Omental fat pad (tissue), 4 donors: ENCODE measurements at places on chromosomes 13 and 19.

- DNase-seq: no peak
These were observed 21.0 kb upstream of the TRIM13 start for GRCh38 chr13:49975826-49976225.

GRCh38 chr13:72537395-72537780 is 190.0 kb downstream of the MZT1 start:
- no peak for DNase-seq

DNA sequence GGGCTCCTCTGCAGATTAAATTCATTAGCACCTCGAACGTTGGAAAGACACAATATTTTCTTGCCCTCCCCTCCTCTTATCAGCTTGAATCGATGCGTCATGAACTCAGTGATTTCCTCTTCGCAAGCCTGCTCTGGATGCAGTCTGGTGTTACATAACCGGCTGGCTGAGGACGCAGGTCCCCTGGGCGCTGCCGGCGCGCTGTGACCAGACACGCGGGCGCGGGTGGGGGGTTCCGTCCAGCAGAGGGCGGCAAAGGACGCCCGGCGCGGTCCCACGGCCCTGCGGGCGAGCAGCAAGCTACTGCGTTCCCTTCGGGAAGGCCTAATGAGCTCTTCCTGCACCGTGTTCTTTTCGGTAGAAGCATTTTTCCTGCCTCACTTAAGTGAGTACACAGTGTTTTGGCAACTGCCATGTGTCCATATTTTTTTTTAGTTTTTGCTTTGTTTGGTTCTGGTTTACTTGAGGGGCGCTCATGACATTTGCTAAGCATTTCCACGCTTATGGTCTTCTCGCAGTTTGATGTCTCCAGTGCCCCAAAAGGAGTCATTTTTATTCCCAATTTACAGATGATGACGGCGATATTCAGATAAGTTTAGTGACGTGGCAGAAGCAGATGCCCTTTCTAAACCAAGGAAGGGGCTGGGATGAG is 112.2 kb upstream of the MBNL2 start:
- DNase-seq: peak; percentile 70

DNA sequence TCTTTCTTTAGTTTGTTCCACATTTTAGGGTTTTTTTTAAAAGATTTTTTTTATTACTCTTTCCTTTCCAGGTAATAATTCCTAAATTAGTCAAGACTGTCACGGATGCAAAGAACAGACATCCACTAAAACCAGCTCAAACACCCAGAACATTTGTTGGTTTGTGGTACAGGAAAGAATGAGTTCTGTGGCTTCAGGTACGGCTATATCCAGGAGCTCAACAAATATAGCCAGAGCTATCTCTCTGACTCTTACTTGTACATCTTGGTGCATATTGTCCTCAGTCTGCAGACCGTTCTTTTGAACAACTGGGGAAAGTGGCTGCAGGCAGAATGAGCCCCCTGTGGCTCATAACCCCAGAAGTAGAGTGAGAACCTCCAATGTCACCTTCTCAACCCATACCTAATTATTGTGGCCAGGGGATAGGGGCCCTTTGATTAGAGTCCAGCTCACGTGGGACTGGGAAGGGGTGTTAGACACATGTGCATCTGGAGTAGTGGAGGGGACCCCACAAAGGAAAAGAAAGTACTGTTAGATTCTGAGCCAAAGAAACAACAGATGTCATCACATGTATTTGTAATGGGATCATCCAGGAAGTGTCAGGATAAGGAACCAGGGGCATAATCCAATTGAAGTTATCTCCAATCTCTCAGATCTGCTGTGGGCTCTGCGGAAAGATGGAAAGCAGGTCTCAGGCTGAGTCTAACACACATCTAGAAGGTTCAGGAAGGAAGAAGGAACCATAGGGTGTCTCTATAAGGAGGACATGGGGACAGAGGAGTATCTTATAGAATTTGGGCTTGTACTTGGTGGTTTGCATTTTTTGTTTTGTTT is 1.9 kb upstream of the ZNF358 start:
- no peak for DNase-seq

DNA sequence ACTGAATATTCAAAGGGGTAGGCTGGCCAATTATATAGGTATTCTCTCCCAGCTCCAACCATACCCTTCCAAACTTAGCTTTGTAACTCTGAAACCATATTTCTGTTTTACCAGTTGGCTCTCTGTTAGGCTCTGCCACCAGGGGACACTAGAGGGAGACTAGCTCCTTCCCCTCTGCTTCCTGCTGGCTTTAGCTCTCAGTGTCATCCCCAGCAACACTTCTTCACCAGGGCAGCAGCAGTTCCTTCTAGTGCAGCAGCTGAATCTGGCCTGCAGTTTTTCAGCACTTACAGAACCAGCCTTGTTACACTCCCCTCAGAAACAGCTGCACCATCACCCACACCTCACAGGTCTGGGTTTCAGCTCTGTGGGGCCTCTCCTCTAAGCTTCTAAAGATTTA is 51.0 kb upstream of the DOCK9 start:
- DNase-seq: no peak

DNA sequence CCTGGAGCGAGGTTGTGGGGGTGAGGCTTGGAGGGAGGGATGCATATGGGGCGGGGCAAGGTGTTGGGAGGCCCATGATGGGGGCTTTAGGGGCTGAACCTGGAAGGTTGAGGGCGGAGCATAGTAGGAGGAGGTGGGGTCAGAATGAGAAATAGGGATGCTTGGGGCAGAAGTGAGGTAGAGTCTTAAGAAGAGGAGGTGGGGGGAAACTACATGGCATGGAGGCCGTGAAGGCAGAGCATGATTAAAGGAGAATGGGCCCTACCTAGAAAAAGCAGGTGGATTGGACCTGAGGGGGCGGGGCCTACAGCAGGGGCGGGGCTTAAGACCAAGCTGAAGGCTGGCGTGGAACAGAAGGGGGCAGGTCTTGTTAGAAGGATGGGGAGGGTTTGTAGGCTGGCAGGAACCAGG is 799 bp downstream of the NR1H2 start:
- no peak for DNase-seq

DNA sequence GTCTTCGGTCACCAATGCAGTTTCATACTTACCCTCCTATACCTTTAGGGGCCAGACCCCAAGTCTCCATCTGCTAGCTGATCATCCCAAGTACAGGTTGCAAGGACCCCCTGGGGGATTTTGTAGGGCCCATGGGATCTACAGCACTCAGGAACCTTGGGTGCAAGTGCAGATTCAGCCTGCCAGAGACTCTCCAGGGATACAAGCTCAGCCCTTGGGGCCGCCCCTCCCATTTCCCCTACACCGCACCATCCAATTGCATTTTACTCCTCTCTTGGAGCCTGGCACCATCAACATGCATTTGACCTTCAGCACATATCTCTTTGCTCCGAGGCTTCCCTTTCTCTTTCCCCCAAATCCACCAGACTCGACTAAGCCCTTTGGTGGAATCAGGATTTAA is 154.7 kb upstream of the ZNF536 start:
- DNase-seq: no peak

DNA sequence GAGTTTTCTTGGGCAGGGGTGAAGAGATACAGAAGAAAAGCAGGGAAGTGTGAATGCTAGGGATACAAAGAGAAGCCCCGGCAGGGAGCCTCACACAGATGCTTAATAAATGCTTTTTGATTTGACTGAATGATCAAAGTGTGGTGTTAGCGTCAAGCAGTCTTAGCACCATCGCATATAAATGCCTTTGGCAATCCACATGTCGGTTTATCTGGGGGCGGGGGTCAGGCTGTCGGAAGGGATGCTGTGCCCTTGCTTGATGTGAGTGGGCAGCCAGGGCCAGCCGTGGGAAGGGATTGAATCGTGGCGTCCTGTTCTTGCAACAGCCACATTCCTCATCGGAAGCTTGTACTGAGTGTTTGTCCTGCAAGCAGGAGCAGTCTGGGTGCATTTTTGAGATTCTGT is 173.1 kb downstream of the LACC1 start:
- no peak for DNase-seq

DNA sequence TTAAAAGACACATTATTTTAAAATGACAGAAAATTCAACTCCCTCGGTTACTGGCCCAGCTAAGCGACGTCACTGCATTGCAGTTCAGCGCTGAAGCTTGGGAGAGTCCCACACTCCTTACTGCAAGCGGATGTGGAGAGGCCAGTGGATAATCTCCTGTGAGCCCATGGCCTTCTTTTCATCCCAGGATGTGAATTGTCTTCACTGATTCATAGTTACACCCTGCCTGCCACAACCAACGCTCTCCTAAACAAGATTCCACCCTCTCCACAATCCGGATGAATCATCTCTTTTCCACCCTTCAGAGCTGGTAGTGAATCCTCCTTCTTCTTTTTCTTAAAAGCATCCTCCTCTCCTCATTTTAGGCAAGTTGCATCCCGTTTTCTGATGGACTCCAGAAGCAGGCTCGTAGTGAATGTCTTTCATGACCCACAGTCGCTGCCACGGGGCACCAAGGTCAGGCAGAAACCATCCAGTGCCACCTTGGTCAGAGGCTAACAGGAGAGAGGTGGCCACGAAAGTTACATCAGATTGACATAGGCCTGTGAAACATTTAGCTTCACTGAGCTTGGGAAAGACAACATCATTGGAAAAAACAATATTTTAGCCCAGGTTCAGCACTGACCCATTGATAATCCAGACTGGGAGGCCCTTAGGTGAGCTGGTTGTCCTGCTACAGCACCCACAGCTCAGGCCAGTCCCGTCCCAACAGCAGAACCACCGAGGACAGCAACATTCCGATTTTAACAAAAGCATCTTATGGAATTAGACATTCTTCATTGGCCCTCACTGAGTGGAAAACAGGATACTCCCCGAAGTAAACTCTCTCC is 2.0 kb downstream of the GJB2 start:
- no peak for DNase-seq

GRCh38 chr19:1624458-1624857 is 19.2 kb upstream of the UQCR11 start:
- no peak for DNase-seq

DNA sequence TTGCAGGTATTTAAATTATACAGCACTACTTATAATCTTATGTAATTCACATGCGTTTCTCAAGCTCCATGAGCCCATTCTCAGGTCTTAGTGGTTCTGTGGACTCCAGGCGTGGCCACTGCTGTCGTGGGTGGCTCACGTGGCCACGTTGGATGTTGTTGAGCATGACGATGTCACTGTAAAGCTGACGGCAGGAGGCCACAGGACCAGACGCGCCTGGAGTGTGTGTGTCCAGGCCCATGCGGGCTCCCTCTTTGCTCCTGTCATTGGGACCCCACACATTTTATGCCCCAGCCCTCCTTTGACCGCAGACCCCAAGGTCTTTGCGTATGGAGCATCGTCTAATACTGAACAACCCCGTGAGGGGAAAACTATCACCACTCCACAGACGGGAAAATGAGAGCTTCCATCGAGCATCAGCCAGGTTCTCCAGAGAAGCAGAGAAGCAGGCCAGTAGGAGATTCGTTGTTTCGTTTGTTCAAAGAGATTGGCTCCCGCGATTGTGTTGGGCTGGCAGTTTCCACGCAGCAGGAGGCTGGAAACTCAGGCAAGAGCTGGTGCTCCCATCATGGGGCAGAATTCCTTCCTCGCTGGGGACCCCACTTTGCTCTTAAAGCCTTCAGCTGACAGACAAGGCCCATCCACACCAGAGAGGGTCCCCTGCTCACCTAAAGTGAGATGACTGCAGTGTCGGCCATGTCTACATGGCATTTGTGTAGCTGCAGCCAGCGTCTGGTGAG is 129.3 kb upstream of the SPACA7 start:
- no peak for DNase-seq

GRCh38 chr13:49400755-49401659 is 42.9 kb downstream of the CAB39L start:
- DNase-seq: no peak

DNA sequence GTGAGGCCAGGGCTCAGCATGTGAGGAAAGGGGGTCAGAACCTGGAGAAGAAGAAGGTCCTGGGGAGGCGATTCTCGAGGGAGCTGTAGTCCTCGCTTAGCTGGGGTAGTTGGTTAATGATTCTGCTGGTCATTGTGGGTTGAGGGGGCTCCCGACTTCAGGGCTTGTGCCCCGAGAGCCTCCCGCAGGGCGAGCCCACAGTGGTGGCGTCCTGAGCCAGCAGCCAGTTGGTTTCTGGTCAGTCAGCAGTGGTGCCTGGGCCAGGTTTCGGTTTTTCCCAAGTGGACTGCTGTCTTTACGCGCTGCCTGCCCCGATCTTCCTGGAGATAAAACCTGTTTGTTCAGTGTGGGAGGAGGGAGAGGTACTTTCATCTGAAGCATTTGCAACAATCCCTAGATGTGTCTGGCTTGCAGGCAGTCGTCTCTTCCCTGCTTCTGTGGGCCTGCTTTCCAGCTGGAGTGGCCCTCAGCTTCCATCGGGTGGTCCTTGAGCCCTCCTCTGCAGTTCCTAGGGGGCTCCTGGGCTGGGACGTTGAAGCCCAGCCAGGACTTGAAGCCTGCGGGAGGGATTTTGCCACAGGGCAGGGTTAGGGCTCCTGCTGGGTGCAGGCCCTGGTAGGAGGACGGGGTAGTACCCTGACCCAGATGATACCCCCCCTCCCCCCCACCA is 3.2 kb downstream of the PTBP1 start:
- no peak for DNase-seq

DNA sequence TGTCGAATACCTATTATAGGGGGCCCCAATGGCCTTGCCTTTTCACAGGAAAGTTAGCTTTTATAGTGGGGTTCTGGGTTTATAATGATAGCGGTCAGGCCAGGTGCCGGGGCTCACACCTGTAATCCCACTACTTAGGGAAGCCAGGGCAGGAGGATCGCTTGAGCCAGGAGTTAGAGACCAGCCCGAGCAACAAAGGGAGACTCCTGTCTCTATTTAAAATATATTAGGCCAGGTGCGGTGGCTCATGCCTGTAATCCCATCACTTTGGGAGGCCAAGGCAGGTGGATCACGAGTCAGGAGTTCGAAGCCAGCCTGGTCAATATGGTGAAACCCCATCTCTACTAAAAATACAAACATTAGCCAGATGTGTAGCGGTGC is 7.3 kb downstream of the RPS11 start:
- DNase-seq: no peak

- no peak for DNase-seq
These were observed 16.0 kb downstream of the KLF2 start for GRCh38 chr19:16340654-16341053.

DNA sequence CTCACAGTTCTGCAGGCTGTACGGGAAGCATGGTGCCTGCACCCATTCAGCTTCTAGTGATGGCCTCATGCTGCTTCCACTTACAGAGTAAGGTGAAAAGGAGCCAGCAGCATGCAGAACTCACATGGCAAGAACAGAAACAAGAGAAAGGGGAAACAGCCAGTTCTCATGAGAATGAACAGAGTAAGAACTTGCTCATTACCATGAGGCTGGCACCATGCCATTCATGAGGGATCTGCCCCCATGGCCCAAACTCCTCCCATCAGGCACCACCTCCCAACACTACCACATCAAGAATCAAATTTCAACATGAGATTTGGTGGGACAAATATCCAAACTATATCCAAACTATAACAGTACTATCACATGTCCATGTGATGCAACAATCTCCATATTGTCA is 72.1 kb downstream of the KATNAL1 start:
- no peak for DNase-seq

- DNase-seq: no peak
These were observed 1.1 kb downstream of the FOXO1 start for GRCh38 chr13:40665126-40666044.

DNA sequence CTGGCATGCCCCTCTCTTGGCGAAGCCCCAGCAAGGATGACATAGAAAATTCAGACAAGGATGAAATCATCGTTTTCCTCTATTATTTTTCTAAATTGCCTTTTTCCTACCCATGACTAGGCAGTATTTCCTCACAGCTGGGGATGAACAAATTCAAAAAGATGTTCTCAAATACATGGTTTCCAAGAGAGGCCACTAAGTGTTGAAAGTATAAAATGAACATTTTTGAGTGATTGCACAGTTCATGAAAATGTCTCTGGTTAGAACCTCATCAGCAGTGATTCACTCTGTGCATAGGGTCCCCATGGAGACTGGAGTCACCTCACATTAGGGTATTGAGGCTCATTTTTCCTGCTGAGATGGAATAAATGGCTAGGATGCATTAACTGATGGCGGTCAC is 373.7 kb downstream of the DNAJC15 start:
- DNase-seq: no peak
